ENCODE measurements at places on chromosomes 1 and 21.

GRCh38 chr1:160143695-160144094 is 7.7 kb upstream of the ATP1A4 start:
- DNase-seq = no peak

DNA sequence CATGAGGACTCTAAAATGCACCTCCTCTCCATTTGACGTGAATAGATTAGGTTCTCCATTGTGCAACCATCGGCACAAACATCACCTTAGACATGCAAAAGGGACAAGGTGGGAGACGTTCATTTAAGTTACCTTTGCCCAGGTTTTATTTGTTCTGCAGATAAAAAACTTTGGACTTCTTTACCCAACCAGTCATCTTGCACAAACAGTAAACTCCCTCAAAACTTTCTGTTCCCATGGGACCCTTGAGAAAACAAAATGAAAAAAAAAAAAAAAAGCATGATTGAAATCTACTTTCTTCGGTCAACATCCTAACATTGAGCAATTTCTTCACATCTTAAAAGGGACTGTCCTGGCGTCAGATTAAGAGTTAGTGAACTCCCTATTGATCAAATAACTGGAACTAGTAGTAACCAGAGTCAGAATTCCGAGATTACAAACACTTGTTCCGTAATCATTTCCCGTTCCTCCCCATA is 31.4 kb upstream of the PROX1 start:
- no peak for DNase-seq

DNA sequence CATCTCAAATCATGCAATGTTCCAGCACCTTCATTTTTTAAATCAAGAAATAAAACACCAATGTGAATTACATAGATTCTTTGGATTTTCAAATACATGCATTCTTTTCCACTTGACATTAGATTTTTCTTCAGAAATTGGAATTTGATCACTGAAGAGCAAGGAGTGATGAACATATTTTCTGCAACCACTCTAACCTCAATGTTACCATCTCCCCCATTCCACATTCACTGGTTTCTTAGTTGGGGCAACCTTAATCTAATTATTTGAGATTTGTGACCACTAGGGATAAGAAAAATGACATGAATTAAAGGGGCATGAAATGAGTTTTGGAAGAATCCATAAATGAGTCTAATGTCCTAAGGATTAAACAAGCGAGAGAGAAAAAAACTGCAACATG is 168.7 kb upstream of the NR5A2 start:
- DNase-seq = no peak

- DNase-seq = no peak
These were observed 37.0 kb upstream of the ADGRL4 start for GRCh38 chr1:79043506-79043905.

Data from COLO829 (cell line).